NCI-H460 (cell line): ENCODE measurements at places on chromosomes 2 and 18. TPM values are rescaled to one million over a fixed set of nuclear protein-coding genes. Genes with fewer than 3 reads are reported as not detected.
A peak's percentile ranks its signal among the peaks of the same experiment; 100 is the strongest.

XIRP2 gene
- total RNA-seq = not detected in 2 replicates

FEV gene
- not detected in 2 replicates for total RNA-seq

DNAH7 gene
- 0.20 and 0.92 TPM in 2 replicates for total RNA-seq

C1QL2 gene
- not detected in 2 replicates for total RNA-seq

TMEM198 gene
- 0.59 and 0.87 TPM in 2 replicates for total RNA-seq

HOXD11 gene
- total RNA-seq = not detected in 2 replicates

PSMA8 gene
- not detected in 2 replicates for total RNA-seq

ATRAID gene
- total RNA-seq = 219 and 271 TPM in 2 replicates

UGT1A6 gene
- not detected in 2 replicates for total RNA-seq

DNA sequence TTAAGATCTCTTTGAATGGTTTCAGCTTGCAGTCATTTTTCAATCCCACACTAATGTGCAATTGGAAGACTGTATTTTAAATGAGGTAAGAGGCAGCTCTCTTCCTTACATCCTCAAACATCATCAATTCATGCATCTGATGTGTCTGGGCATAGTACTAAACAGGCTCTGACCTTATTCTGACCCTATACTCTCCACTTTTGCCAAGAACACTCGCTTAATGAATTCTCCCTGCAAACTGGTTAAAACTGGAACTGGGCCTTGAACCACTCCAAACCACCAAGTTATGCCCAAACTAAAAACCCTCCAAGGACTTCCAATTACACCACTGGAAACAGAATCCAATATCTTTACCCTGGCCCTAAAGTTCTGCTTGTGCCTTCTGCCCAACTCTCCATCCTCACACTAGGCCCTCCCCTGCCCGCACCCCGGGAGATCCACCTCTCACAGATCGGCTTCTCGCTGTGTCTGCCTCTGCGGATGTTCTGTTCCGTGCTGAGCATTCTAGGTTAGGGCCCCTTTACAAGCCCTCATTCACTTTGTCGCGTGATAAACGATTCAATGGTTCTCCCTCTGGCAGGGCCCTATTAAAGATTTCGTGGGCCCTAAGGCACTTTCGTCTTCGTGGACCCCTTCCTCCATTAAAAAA is 1.2 kb downstream of the M1AP start:
- no peak for DNase-seq

- DNase-seq = peak; percentile 74
Observed at GRCh38 chr2:238644095-238645081, 203.5 kb upstream of the TWIST2 start.

DNA sequence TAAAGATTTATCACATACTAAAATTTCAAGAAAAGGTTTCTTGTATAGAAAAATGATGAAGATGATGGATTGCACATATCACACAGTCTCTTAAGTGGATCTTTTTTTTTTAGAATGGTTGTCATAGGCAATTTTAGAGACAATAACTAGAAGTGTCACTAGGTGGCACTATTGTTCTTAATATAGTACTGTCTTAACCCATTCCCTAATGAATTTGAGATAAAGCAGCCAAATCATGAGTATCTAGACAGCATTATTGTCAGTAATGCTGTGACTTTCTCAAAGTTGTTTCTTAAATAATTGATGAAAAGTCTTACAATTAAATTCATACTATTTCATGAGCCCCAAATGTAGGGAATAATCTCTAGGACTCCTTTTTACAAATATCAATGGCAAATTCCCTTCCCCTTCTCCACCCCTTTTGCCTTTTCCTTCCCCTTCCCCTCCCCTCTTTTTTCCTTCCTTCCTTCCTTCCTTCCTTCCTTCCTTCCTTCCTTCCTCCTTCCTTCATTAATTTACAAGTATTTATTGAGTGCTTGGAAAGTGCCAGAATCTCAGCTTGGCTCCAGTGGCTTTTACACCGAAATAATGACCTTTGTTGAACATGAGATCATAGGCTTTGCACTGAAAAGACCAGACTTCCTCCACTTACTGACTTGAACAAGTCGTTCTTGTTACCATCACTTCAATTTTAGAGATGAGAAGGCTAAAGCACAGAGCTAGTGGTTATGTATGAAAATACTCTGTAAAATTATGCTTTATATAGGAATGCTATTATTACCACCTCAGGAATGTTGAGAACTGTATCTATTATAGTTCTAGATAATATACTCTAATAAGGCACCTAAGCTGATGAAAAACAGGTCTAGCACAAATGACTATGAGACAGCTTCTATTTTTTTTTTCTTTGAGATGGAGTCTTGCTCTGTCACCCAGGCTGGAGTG is 19.8 kb downstream of the MYL12B start:
- DNase-seq = peak; percentile 78

DNA sequence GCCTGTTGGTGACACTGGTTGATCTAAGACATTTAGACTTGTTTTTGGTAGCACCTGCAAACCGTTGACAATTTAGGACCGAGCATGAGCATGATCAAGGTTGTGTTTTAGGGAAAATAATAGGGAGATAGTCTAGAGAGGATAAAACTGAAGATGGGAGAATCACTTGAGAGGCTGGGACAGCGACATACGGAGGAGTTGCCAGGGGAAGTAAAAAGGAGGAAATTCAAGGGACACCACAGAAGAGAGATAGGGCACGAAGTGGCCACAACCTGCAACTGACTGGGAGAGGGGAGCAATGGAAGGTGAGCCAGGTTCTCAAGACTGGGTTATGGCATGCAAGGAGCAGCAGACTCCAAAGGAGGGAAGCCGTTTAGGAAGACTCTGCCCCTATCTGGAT is 1.4 kb upstream of the ATP8B1 start:
- DNase-seq = no peak

GRCh38 chr2:239729681-239730566 is 295.2 kb downstream of the NDUFA10 start:
- DNase-seq = no peak

DNA sequence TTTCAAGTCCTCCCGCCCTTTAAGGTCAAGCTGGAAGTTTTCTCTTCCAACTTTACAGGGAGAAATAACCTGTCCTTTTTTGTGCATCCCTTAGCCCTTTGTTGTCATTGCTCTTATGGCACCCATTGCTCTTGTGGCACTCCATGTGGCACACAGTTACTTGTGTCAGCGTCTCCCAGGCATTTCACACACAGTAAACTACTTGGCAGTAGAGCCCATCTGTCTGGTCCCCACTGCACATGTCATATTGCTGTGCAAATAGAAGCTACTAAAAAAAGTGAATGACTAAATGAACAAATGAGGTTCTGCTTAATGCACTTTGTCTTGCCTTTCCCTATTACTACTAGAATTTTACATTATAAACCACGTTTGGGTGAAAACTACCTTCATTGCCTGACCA is 149.3 kb downstream of the EML6 start:
- no peak for DNase-seq

DNA sequence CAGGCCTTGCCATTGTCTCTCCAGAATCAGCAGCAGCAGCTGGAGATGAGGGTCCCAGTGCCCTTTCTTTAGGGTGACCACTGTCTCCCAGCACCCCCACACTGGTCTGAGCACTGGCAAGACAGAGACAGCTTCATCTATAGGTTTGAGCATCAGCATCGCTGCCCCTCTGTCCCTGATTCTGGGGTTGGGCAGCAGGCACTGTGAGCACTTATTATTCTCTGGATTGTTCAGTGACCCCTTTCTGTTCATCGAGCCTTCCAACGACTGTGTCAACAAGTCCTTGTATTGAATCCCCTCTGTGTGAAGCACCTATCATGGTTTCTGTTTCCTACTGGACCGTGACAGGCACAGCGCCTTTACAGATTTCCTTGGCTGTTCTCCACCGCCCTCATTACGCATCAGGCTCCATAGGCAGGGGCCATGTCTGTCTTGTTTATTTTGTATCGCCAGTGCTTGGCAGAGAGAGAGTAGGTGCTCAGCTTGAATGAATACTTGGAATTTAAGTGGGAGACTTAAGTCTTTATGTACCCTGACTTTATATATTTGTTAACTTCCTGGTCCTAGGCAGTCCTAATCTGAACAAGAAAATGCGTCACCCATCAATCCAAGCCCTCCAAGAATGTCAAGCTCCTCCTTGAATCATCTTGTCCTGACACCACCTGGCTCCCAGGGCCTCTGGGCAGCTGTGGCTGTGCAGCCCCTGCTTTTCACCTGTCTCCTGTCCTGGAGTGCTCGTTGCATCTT is 11.4 kb downstream of the MALL start:
- DNase-seq = no peak

- DNase-seq = no peak
Observed at GRCh38 chr2:120511536-120511935, 165.6 kb downstream of the INHBB start.

GRCh38 chr2:183866666-183867065 is 731.7 kb upstream of the ZNF804A start:
- no peak for DNase-seq

DNA sequence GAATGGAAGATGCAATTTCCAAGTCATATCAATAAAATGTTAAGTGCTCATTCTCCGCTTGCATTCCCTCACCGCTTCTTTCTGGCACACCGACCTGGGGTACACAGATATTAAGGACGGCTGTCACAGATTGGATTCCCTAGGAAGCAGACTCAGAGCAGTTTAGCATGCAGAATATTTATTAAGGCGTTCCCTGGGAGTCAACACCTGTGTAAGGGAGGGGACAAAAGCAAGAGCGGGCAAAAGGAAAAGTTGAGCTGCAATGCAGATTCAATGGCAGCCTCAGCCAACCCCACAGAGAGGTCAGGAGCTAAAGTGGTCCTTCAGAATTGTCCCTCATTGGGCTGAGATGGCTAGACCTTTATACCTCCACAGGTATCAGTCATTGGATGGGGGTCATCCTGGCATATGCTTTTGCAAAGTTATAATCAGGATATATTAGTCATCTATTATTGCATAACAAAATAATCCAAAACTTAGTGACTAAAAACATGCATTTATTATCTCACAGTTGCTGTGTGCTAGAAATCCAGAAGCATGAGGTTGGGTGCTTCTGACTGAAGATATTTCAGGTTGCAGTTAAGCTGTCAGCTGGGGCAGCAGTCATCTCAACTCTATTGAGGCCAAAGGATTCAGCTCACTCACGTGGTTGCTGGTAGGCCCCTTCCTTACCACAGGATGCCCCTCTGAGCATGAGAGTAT is 27.0 kb upstream of the INO80D start:
- DNase-seq = no peak

- DNase-seq = no peak
Observed at GRCh38 chr2:12010779-12011178, 264.3 kb downstream of the LPIN1 start.
